ENCODE measurements at places on chromosomes 7 and 10.

DNA sequence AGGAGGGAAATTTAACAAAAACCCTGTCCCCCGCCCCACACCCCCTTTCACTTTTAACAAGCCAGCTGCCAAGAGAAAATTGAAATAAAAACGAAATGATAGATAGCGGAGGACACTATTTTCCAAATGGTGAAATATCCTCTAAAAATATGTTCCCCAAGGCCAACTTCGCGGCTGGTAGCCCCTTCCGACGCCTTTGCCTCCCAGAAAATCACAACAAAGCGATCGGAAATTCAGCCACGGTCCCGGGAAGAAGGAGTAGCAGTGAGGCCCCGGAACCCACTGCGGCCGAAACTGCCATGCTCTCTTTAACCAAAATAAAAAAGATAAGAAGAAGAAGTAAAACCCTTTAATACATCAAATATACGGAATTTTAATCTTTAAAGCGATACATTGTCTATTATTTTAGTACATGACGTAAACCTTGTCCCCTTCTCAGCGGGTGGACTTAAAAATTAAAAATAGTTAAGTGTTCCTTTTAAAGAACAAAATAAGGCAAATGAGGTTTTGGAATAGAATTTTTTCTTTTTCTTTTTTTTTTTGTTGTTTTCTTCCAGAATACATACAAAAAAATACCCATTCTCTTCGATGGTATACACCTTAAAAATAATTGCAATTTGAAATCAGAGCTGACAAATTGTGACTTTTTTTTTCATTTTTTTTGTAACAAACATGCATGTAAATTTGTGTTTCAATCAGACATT is 3.9 kb downstream of the ZNF503 start:
- DNase-seq = no peak

GRCh38 chr10:30550967-30551815 is 78.4 kb downstream of the LYZL2 start:
- no peak for DNase-seq

GRCh38 chr7:116231949-116232348 is 21.6 kb downstream of the TES start:
- no peak for DNase-seq

DNA sequence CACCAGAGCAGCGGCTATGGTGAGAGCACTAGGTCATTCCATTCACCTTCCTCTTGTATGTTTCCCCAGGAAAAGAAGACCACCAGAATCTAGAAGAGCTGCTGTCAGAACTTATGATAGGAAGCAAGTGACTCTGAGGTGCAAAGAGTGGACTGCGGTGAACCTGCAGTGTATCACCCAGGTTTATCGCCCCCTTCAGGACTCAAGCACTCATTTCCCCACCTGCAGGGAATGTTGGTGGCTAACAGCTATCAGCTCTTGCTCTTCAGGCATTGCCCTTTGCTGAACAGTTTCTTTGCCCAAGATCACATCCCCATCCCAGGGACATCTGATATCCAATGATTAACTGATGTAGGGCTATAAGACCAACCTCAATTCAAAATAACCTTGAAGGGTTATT is 66.3 kb upstream of the IL6 start:
- DNase-seq = no peak

- DNase-seq = no peak
Observed at GRCh38 chr10:131815266-131816156, 85.3 kb upstream of the PPP2R2D start.

Measured in NCI-H2171 (cell line).